Stimulated activated CD8-positive, alpha-beta memory T cell treated with anti-CD3 and anti-CD28 coated beads, Interleukin-15, amount 100 ng/mL, for 24 hours (primary cell): ENCODE measurements at places on chromosomes 7 and 10.

DNA sequence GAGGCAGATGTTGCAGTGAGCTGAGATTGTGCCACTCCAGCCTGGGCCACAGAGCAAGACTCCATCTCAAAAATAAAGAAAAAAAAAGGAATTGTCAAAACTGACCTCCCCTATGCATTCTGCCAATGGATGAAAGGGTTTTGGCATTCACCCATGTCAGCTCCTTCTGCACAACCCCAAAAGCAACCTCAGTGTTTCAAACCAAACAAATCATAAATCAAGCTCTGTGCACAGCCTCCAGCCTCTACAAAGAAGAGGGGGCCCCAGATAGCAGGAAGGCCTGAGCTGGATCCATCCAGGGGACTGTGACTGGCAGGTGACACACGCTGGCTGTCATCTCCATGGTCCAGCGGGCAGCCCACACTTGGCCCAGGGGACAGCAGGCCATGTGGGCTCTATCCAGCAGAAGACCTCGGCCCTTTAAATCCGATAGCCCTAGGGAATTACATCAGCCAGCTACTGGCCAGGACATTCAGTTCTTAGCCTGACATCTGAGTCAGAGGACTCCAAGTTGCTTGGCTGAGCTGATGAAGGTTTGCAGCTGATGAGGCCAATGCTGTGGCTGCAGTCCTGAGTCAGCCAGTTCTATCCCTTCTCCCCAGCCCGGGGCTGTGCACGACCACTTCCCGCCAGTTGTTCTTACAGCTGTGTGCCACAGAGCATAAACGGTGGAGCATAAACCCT is 52.0 kb upstream of the FIGNL1 start:
- DNase-seq: no peak

DNA sequence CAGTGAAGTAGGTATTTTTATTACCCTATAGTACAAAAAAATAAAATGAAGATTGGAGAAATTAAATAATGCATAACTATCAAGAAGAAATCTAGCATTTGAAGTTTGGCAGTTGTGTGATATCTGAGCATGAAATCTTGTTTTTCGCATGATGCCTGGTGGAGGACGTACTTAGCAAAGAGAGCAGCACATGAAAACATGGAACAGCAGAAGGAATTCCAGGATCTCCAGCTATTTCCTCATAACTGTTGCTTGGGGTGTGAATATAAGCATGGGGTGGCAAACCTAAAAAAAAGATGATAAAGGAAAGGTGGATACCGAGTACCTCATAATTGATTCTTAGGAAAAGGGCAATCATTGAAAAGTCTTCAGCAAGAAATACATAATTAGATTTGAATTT is 174.3 kb upstream of the FAM3C start:
- no peak for DNase-seq

- DNase-seq: no peak
Measured at GRCh38 chr10:19142967-19143366, 94.4 kb downstream of the MALRD1 start.

DNA sequence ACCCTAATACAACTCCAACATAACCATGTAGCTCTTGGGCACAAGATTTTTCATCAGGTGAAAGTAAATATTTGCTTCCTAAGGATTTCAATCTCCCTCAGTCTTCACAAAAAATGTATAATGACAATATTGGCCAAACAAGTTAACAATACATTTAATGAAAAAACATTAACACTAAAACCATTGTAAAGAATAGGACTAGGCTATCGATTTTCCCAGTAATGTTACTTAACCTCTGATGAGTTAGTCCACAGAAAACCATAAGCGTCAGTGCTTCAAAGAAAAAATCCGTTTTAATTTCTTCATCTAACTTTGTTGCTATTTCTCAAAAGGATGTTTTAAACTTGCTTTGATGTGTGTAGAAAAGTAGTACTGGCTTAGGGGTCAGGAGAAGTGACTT is 1.2 kb downstream of the ZNF33B start:
- DNase-seq: no peak

DNA sequence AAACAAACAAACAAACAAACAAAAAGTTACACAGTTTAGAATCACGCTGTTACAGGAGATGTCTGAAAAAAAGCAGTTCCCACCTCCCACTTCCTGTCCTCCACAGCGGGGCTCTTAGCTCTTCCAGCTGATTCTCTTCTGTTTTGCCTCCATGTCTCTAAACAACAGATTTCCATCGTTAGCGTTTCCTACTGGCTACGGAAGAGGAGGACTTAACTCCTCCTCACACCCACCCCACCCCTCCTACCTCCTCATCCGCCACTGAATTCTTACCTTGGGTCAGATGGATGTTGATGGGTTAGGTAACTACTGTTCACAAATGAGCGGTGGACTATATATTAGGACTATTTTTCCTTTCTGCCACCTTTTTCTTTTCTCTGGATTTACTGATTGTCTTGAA is 36.8 kb upstream of the NUB1 start:
- no peak for DNase-seq

GRCh38 chr10:126468876-126469643 is 80.8 kb upstream of the ADAM12 start:
- no peak for DNase-seq

DNA sequence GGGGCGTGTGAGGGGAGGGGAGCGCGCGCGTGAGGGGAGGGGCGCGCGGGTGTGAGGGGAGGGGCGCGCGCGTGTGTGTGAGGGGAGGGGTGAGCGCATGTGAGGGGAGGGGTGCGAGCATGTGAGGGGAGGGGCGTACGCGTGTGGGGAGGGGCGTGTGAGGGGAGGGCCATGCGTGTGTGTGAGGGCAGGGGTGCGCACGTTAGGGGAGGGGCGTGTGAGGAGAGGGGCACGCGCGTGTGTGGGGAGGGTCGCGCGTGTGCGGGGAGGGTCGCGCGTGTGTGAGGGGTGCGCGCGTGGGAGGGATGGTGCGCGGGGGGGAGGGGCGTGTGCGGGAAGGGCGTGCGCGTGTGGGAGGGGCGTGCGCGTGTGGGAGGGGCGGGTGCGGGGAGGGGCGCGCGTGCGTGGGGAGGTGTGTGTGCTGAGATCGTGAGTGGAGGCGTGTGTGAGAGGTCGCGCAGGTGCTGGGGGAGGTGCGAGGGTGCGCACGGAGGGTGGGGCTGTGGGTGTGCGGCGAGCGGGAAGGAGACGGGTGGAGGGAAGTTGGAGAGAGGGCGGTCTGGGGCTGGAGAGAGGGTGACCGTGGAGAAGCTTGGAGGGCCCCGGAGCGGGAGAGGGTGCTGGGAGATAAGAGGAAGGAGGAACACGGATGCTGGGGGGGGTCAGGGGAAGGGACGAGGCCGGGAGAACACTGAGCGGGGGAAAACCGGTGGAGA is 19.7 kb downstream of the MXI1 start:
- DNase-seq: peak; percentile 40

DNA sequence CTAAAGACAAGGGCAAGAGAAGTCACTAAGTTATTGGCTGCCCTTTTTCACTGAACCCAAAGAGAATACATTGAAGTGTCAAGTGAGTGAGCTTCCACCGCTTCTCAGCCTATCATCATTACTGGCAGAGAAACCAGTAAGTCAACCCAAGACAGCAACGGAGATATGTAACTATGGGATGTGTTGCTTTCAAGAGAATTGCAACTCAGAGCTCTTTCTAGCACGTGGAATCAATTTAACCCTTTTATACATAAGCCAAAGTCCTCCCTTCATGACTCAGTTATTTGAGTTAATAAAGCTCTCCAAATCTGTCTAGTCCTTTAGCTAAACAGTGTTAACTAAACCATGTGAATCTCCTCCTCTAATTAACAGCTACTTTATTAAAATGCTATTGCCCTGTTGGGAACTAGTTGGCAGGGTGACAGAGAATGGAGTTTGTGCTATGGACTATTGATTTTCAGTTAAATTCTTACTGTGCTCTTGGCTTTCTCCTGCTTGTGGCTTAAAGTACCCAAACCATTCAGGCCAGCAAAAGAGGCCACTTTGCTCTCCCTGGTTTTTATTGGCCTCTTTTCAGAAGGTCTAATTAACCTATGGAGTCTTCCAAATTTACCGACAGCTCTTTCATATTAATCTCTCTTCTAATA is 287.7 kb downstream of the NRG3 start:
- no peak for DNase-seq

- no peak for DNase-seq
Measured at GRCh38 chr7:18610331-18610948, 114.9 kb downstream of the HDAC9 start.

DNA sequence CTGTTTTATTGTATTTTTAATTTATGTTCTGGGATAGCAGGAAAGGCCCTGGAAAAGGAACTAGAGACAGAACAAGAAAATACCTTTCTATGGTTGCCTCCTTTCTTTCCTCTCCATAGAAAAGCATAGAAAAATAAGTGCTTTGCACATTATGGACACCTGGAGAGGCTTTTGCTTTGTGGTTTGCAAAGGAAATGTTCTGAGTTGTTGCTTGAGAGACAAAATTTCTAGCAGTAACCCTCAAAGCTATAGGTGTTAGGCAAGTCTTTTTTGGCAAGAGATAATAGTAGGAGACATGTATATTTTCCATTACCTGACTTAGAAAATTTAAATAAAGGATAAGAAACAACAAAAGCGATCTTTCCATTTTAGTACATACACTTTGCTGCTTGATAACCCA is 378.6 kb upstream of the PRKCQ start:
- no peak for DNase-seq

DNA sequence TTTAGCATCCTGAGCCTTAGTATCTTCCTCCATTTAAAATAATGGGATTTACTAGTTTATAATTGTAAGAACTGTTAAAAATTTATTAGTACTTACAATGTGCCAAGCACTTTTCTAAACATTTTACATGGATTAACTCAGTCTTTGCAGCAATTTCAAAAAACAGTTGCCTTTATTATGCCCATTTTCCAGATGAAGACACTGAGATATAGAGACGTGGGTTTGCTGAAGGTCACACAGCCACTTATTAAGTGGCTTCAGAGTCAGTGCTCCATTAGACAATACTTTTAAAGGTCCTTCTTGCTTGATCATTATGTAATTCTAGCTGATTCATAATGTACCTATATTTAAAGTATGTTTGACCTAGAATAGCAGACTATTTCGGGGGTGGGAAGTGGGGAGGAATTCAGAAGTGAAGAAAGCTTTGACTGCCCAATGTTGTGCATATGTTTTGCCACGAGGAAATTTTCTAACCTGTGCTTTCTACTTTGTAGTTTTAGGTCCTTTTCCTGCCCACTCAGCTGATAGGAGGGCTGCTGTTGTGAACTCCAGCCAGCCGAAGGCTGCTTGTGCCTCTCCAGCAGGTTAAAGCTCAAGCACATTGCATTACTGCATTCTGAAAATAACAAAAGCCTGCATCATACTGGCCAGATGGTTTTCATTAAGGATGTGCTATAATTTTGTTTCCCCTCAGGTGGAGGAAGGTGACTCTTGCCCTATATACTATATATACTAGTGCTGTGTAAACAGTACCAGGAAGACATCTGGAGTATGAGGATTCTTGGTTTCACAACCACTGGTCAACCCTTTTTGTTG is 4.3 kb downstream of the PLEKHA8 start:
- DNase-seq: no peak

DNA sequence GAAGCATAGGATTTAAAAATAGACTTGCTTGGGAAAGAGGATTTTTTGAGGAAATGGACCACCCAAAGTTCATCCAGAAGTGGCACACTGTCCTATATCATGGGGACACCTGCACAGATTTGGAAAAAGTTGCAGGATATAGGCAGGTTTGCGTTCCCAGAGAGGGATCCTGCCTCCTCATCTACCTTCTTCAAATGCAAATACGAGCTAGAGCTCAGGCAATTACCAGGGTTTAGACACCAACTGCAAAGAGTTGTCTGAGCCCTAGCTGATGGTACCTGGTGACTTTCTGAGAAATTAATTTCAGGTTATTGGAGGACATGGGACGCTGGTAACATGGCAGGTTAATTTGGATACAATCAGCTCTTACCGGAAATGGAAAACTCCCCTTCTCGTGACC is 423.7 kb upstream of the MTPN start:
- no peak for DNase-seq

DNA sequence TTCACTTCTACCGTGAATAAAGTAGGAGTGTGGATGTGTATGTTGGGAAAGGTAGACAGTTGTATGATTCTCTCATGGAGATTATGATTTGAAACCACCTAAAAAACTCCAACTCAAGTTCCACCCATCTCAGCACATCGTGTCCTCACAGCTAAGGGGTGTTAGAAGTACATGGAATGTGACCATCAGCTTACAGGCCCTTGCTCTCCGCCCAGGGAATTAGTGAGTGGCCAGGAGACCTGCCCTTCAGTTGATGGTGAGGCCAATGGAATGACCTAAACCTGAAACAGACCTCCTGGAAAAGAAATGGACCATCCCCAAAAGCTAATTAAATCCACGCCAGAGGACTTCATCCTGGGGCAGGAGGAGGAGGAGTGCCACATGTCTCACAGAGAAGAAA is 2.1 kb upstream of the WNT2 start:
- DNase-seq: no peak

DNA sequence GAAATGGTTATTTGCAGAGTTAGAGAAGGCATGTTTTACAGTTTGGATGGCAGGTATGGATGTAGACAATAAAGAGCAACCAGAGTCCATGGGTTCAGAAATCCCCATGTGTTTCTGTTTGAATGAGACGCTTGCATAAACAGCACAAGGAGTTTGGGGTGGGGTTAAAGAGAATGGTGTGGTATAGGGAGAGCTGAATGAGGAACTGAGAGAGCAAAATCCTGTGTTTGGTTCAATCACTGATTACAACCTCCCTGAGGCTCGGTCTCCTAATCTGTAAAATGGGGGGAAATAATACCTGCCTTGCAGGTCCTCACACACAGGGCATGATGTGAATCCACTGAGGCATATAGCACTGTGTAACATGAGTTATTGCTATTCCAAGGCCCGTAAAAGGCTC is 23.7 kb downstream of the CAV1 start:
- no peak for DNase-seq

GRCh38 chr10:79246606-79247275 is 100.5 kb upstream of the PPIF start:
- no peak for DNase-seq

GRCh38 chr10:106661767-106662140 is 502.8 kb downstream of the SORCS1 start:
- DNase-seq: no peak

DNA sequence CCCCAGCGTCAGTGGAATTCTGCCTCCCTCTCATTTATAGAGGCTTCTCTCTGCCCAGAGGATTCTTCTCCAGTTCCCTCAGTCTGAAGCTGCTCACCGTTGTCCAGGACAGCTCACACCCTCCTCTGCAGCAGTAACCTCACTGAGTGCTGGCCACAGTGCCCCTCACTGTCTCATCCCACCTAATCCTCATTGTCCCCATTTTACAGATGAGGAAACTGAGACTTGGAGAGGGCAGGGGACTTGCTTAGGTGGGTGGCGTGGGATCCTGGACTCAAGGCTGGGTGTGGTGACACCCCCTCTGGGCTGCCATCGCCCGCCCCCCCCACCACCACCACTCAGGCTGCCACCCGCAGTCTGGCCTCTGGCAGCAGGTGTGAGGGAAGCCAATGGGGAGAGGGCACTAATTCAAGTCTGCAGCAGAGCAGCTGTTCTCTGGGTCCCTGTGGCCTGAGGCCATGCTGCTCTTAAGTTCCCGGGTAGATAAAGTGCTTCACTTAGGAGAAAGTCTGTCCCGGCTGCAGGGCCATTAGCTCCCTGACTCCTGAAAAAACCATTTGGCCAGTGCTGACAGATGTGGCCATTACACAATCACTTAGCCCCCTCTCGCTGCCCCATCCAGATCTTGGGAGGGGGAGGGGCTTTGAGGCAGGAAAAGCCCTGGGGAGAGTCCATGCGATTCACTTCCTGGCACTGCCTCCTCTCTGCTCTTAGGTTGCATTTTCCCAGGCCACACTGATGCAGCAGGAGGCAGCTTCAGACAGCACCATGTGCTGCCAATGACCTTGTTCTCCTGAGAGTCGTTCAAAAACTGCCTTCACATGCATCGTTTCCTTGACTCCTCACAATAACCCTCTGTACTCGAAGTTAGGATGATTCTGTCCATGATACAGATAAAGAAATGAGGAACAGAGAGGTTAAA is 36.3 kb downstream of the DRGX start:
- no peak for DNase-seq
